RPMI7951 (cell line): ENCODE measurements at places on chromosomes 12 and 14.

GRCh38 chr12:109932878-109933503, 32.9 kb downstream of the TCHP start:
- no peak for DNase-seq

- DNase-seq: no peak
Observed at GRCh38 chr12:114405519-114406271, at the start of gene TBX5. TBX5 (minus strand) TSS chr12:114406144; CDS start chr12:114403898, 2,246 bp downstream.

DNA sequence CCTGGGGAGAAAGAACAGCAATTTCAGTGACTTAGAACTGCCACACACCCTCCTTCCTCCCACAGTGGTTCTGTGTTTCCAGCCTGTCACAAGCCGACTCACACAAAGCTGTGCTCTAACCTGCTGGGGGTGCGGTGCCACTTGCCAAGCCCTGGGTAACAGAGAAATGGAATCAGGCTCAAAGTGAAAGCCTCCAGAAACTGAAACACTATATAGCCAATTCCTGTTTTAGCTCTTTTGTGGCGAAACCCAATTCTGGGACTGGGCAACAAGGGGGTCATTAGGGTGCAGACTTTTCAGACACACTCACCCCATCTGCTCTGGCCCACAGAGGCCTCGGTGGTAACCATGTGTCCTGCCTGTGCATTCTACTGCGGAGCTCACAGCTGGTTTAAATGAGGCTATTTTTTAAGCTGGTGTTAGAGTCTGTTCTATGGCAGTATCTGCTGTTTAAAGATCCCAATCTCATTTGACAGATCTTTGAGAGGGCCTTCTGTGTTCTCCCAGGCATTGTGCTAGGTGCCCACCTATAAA, 15.2 kb upstream of the ACTR6 start:
- no peak for DNase-seq

GRCh38 chr12:62211510-62211909, 48.7 kb upstream of the USP15 start:
- no peak for DNase-seq

GRCh38 chr14:64170181-64170580, 124.0 kb downstream of the ESR2 start:
- no peak for DNase-seq
